ENCODE measurements at places on chromosomes 16 and 17.

- DNase-seq = no peak
Observed at GRCh38 chr17:5096731-5097100, 15.0 kb downstream of the ZNF232 start.

- no peak for DNase-seq
Observed at GRCh38 chr17:79864617-79865250, 25.5 kb upstream of the CBX4 start.

DNA sequence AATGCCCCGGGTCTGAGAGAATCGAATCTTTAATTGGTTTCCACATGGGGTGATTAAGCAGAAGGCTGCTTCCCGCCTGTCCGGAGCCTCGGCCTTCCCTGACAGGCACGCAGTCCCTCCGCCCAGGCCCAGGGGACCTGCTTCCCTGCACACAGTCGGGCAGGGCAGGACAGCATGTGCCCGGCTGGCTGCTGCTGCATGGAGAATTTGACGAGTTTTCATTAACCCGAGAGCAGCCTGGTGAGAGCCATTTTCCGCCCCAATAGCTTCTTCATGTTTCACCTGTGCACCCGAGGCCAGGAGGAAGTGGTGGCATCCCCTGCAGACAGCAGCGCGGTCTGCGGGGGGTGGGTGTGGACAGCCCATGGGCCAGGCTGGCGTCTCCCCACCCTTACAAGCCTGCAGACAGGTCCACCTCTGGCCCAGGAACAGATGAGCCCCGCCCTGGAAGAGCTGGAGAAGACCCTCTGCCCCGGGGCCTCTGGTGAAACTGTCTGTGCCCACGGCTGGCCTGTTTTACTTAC, 67.0 kb downstream of the KLHDC4 start:
- no peak for DNase-seq

DNA sequence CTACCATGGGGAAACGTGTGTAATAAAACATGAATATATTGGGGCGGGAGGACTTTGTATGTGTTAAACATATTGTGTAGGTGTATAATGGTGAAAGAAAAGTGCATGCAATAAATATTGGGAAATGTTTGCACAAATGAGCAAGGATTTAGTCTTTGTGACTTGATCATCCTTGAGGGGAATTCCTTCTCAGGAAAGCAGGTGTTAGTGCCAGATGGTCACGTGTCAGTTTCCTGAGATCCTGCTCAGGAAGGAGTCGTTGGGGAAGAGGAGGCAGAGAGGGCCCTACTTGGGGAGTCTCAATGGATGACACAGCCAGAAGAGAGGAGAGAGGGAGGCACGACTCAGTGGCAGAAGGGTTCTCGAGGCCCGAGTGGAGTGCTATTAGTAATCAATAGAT, 53.2 kb downstream of the MSI2 start:
- DNase-seq = no peak

GRCh38 chr17:74430385-74430705, 1.5 kb upstream of the GPRC5C start:
- no peak for DNase-seq

DNA sequence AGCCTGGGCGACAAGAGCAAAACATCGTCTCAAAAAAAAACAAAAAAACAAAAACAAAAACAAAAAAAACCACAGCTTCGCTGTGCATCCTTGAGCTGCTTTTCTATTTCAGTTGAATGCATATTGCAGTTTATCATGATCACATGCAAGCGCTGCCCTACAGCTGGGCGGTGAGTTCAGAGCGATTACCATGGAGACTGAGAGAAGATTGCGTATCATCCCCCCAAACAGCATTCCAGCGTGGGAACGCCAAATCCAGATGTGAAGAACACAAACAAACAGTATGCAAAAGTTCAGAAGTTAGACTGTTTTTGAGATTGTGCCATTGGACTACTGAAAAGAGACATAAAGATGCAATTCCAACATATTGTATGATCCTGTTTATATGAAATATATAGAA, 15.1 kb upstream of the SLC52A1 start:
- DNase-seq = no peak

GRCh38 chr17:10178506-10178991, 19.9 kb downstream of the GAS7 start:
- DNase-seq = no peak

DNA sequence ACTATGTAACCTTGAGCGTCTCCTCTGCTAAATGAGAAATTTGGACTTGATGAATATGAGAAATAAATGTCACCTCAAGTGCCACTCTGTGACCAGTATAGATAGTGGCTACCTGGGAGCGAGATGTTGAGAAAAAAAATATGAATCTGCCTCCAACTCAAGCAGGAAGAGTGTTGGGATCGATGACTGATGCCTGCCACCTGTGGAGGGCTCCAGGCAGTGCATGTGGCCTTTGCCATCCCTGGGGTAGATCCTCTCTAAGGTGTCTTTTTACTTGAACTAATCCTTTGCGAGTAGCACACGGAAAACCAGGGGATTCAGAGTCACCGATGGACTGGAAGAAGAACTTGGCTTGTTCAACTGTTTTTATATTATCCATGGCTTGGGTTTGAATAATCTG, 9.4 kb downstream of the CCDC182 start:
- no peak for DNase-seq

DNA sequence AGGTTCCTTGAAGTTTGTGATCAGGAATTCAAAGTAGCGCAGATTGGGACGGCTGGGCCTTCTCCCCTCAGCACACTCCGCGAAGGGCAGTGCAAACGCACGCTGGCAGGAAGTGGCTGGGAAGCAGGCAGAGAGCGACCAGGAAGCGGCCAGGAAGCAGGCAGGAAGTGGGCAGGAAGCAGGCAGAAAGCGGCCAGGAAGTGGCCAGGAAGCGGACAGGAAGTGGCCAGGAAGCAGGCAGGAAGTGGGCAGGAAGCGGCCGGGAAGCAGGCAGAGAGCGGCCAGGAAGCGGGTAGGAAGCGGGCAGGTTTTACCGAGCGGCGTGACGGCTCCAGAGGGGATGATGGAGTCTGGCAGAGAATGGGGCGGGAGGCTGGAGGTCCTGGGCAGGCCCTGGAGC, 3.2 kb downstream of the DPEP1 start:
- no peak for DNase-seq

DNA sequence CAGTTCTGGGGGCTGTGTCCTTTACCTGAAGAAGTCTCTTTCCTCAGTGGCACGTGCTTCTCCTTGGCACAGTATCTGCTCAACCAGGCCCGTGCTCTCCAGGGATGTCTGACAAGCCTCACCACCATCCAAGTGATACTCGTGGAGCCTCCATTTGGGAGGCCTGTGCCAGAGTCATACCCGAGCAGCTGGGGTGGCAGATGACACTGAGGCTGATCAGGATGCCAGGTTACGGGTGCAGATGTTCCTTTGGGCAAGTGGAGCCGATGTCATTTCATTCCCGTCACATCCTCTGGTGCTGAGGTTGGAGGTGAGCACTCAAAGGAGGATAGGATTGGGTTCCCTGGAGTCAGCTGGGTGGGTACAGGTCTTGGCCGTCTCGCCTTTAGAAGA, 87.2 kb downstream of the KSR1 start:
- no peak for DNase-seq

Data from T1000 (cell line).